ENCODE measurements at places on chromosomes 7 and 10.
A peak's percentile ranks its signal among the peaks of the same experiment; 100 is the strongest.

GRCh38 chr10:58570307-58570723 lies 57.6 kb downstream of the BICC1 start:
- no peak for DNase-seq

DNA sequence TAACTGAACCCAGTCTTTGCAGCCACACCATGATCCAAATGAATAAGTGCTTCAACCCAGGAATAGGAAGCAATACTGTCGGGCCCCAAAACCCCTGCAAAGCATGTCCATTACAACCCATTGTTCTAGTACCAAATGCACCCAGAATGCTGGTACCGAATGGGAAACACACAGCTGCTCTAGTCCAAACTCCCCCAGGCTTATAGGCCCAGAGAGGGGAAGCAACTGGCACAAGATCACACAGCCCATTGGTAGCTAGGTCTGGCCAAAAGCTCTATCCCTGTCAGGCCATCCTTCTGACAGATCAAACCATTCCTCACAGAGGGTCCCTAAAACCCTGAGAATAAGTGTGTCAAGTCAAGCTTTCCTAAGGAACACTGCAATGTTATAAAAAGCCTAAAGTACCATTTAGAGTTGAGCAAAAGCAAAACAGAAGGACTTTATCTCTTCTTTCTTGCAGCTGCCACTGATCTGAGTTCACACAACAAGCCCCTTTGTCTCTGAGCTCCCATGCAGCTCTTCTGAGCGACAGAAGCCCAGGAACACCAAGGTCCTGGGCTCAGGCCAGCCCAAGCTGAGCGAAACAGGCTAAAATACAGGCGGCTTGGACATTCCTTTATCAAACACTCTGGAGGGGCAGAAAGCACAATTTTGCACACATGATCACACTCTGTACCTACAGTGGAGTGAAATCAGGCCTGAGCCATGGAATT lies 116.7 kb downstream of the SGMS1 start:
- DNase-seq, result no peak

- DNase-seq, result no peak
These were observed 41.7 kb upstream of the OCM start for GRCh38 chr7:5838761-5839500.

DNA sequence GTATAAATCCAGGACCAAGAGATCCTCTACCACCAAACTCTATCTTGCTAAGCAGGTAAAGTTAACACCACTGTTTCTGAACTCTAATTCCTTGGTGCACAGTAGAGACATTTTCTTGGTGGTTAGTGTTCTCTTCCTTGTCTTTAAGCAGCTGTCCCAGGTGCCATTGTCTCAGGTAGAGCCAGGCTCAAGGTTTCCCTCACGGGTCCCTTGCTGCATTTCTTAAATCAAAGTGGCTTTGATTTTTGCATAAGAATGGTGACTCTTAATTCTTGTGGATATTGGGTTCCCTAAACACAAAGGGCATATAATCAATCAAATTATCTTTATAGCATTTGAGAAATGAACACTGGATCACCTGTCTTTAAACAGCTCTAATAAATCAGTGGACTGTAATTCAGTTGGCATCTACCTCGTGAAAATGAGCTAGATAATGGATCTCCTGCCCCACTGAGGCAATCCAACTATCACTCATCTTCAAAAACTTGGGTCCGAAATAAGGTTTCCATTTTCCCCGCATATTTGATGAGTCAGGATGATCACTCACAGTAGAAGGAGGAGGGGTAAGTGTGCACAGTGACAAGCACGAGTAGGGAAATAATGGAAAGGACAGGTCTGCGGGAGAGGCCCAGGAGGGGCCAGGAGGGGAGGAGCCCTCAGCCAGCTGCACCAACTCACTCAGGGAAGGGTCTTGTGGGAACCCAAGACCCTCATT lies 2.4 kb downstream of the ABCC2 start:
- DNase-seq, result no peak

DNA sequence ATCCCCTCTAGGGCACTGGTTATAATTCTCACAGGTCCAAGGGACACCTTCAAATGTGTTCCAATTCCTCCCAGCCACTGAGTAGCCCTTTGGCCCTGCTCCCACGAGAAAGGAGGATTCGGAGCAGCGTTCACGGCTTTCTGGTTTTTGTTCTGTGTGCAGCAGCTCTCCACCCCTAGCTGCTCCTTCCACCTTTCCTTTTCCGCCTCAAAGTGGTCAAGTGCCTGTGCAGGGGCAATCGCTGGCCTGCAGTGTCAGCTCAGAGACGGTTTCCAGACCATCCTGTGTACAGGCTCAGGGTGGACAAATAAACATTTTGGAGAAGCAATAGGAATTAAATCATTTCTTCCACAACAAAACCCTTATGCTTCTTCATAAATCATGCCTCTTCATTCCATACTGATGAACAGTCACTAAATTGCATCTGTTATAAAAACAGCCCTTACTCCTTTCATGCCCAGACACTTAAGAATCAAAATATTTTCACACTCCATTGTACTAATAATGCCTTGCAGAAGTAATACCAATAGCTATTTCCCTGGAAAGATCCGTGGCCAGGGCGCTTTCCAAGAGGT lies 1.1 kb downstream of the KIAA1549 start:
- DNase-seq, result no peak

DNA sequence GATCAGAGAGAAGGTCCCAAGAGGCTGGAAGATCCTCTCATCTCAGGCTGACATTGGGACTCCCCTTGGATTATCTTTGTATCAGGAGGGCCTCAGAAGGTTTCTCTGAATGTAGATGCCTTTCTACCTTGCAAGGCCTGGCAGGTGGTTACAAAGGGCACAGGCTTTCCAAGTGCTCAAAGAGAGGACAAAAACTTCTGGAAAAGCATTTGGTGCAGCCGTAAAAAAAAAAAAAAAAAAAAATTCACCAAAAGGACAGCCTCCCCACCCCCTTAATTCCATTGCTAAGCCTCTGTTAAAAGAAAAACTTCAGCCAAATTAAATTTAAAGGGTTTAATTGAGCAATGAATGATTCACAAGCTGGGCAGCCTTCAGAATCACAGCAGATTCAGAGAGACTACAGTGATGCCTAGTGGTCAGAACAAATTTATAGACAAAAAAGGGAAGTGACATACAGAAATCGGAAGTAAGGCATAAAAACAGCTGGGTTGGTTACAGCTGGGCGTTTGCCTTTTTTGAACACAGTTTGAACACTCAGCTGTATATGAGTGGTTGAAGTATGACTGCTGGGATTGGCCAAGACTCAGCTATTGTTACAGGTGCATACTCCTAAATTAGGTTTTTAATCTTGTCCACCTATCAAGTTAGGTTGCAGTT lies 42.5 kb upstream of the LRGUK start:
- DNase-seq, result no peak

DNA sequence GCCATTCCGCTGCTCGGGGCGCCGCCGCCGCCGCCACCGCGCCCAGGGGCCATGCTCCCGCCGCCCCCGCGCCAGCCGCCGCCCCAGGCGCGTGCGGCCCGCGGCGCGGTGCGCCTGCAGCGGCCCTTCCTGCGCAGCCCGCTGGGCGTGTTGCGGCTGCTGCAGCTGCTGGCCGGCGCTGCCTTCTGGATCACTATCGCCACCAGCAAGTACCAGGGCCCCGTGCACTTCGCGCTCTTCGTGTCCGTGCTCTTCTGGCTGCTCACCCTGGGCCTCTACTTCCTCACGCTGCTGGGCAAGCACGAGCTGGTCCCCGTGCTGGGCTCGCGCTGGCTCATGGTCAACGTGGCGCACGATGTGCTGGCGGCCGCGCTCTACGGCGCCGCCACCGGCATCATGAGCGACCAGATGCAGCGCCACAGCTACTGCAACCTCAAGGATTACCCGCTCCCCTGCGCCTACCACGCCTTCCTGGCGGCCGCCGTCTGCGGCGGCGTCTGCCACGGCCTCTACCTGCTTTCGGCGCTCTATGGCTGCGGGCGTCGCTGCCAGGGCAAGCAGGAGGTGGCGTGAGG lies 383 bp downstream of the MARVELD1 start:
- peak; percentile 63 for DNase-seq

- peak; percentile 27 for DNase-seq
These were observed 54.9 kb upstream of the ELN start for GRCh38 chr7:73973091-73973490.

DNA sequence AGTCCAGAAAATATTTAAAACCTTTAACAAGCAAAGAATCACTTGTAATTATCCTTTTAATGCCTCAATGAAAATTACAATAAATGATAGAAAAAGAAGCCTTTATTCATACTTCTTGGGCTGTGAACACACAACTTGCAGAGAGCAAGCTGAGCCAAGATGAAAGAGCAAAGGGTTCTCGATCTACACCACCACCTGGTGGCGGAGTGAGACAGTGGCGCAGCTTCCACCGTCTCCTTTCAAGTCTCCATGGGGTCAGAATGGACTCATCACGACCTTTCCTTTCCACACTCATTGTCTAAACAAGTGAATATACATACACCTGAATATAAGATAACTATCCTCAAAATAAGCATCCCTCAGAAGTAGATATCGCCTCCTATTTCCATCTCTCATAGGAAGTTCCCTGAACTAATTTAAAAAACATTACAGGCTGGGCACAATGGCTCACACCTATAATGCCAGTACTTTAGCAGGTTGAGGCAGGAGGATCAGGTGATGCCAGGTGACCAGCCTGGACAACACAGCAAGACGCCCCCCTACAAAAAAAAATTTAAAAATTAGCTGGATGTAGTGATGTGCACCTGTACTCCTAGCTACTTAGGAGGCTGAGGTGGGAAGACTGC lies 40.7 kb downstream of the ATE1 start:
- DNase-seq, result peak; percentile 57

DNA sequence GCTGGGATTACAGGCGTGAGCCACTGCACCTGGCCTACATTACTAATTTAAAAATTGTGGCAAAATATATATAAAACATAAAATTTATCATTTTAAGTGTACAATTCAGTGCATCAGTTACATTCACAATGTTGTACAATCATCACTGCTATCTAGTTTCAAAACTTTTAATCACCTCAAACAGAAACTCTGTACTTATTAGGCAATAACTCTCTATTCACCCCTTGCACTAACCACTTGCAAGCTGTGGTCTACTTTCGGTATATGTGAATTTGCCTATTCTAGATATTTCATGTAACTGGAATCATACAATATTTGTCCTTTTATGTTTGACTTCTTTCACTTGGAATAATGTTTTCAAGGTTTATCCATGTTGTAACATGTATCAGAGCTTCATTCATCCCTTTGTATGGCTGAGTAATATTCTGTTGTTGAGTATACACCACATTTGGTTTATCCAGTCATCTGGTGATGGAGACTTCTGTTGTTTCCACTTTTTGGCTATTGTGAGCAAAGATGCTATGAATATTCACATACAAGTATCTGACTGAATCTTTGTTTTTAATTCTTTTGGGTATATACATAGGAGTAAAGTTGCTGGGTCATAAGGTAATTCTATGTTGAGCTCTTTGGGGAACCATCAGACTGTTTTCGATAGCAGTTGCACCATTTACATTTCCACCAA lies 14.3 kb upstream of the ELOVL3 start:
- no peak for DNase-seq

GRCh38 chr10:66819691-66820090 lies 106.1 kb upstream of the LRRTM3 start:
- DNase-seq, result no peak

GRCh38 chr7:98125759-98126158 lies 19.1 kb downstream of the LMTK2 start:
- no peak for DNase-seq

GRCh38 chr7:37425498-37425897 lies 23.2 kb downstream of the ELMO1 start:
- no peak for DNase-seq

DNA sequence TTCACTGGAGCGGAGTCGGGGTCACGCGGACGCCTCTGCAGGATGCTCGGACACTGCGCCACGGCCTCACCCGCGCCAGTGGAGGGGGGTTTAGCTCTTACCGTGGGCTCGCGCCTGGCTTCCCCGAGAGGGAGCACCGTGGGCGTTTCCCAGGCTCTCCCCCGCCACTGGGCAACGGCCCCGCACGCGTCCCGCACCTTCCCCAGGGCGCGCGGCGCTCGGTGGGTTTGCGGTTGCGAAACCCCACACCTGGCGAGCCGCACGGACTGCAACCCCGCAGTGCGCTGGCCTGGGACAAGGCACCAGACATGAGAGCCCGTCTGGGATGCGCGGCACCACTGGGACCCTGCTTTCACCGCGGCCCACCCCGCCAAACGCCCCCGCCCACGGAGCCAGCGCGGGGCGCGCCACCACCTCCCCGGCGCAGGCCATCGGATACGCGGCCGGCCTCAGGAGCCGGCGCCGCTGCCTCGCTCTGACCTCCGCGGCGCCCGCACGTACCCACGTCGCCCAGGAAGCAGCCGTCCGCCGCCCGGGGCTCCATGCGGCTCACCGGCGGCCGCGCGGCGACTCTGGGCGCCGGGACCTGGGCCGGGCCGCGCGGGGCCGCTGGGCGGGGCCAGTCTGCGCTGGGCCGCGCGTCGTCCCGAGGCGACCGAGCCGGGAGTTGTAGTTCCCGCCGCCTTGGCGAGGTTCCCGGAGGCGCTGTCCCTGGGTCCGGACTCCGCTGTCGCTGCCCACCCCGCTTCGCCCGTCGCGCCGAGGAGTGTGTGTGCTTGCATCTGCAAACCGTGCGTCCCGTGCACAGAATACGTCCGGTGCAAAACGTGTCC lies at the start of gene ASB13:
TSS of gene ASB13 (minus strand) at position 588 of the 833 bp plus-strand sequence. CDS start at position 544, 44 bp downstream.
- peak; percentile 52 for DNase-seq

GRCh38 chr7:138632384-138632783 lies 68.8 kb downstream of the SVOPL start:
- DNase-seq, result no peak

DNA sequence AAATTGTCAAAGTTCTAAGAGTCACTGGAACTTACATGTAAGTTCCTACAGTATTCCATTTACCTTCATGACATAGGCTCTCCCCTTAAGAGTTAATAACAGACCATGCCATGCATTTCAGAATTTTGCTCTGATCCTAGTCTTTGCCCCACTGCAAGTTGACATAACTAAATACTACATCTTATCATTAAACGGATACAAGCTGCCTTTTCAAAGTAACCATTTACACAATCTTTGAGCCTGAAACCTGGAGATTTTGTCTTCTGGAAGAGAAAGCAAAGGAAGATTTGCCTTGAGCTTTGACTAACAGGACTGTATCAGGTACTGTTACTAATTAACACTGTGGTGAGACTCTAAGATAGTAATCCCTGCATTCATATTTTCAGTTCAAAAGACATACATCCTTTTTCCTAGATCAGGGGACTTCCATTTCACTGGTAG lies 9.3 kb upstream of the AKR1D1 start:
- no peak for DNase-seq

DNA sequence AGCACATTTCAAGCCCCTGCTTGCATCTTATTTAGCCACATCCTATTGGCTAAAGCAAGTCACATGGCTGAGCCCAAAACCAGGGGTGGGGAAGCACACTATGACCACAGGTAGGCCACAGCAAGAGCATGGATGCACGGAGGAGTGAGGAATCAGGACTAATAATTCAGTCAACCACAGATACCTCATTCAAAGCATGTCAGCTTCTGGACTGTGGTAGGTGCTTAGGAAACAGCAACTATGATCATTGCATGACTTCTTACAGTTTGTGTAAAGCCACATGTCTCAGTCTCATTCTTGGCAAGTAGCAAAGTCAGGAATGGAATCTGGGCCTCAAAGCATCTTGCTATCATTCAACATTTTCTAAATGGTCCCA lies 79.0 kb upstream of the EMX2 start:
- no peak for DNase-seq
